HS-5 (cell line): ENCODE measurements at places on chromosomes 16 and 17.

GRCh38 chr16:83928341-83929055, 24.5 kb upstream of the OSGIN1 start:
- DNase-seq = no peak

- DNase-seq = no peak
These were observed 36.7 kb downstream of the GRIN2C start for GRCh38 chr17:74822939-74823367.

DNA sequence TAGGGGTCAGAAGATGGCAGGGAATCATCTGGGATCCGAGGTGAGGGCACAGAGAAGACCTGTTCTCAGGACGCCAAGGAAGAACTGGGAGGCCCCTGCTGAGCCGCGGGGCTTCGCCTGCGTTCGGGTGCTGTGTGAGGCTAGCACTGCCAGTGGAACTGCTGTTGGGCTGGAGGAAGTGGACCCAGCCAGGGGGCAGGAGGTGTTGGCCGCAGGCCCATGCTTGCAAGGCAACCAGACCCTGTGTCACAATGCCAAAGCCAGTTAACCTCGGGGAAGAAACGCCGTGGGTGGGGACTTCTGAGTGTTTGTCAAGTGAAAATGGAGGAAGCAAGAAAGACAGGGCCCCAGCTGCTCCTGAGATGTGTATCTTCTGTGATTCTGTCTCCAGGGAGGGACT, 185.5 kb downstream of the LGALS9B start:
- DNase-seq = no peak

DNA sequence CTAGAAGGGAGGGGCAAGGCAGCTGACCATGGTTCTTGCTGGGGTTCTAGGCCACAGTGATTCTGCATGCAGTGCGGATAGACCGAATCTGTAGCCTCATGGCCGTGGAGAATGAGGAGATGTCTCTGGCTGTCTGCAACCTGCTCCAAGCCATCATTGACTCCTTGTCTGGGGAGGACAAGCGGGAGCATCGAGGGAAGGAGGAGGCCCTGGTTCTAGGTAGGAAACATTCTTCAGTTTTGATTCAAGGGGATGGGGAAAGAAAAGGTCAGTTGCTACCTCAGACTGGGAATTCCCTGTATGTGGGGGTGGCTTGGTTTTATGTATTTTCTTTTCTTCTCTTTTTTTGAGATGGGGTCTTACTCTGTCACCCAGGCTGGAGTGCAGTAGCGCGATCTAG, 7.6 kb downstream of the UNC45B start:
- DNase-seq = no peak

GRCh38 chr16:87424266-87424665, 32.1 kb downstream of the MAP1LC3B start:
- DNase-seq = no peak

GRCh38 chr17:67365738-67366192, 612 bp downstream of the PSMD12 start:
- no peak for DNase-seq

DNA sequence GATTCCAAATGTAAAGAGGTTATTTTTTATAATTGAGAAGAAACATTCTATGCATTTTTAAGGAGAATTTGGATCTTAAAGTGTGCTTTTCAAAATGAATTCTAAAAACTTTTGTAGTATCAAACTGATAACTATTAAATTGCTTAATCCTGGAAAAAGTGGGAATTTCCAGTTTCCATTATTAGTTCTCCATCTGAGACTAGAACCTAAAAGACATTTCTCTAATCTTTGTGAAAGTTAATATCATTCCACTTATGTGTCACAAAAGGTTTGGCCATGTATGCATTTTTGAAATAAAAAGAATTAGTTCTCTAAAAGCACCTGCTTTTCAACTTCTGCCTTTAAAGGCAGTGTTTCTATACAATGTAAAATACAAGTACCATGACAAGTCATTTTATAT, 155.0 kb downstream of the BCAS3 start:
- no peak for DNase-seq

GRCh38 chr16:51657848-51658247, 506.8 kb upstream of the SALL1 start:
- DNase-seq = no peak

DNA sequence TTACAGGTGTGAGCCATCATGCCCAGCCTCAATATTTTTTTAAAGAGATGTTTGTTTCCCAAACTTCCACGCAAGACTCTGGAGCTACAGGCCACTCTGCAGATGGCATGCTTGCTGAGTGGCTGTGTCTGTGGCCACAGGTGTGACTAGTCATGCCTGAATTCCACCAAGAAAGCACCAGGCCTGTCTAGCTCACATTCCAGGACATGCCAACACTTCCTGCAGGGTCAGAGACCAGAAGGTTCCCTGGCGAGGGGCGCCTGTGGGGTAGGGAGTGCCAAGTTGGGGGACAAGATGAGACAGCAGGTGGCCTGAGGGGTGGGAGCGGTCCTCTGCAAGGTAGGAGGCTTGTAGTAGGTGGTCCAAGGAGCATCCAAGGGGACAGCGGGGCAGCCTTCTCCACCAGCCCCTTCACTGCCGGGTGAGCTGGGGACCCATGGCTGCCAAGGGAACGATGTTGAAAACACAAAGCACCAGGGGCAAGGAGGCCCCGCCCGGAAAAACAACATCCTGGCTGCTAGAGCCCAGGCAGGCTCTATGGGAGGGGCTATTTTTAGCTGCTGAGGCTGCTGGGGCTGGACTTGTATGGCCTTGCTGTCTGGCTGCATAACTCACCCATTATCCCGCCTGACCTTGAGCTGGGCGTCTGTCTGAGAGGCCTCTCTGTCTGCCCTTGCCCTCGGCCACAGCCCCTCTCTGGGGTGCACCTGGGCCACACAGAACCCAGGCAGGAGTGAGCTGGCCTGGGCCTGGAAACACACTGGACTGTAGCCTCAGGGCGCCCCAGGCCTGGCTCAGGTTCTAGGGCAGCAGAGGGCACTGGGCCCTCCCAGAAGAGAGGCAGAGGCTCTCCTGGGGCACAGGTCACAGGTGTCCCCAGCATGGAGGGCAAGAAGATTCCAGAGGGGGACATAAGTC, 5.7 kb downstream of the TRIM47 start:
- no peak for DNase-seq

DNA sequence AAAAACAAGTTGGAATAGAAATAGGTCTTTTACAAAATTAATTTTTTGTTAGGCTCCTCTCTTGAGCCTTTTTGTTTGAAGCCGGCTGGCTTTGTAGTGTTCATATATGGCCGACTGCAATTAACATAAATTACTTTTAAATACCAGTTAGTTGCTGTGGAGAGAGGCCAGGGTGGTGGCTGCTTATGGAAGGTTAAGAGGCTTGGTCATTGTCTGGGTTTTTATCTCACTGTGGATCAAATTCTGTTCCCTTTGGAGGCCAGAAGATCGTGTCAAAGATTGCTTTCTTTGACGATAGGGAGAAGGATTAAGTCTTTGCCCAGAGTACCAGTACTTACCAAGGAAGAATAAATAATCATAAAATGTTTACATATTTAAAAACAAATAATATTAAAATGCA, 39.9 kb downstream of the MSI2 start:
- no peak for DNase-seq

DNA sequence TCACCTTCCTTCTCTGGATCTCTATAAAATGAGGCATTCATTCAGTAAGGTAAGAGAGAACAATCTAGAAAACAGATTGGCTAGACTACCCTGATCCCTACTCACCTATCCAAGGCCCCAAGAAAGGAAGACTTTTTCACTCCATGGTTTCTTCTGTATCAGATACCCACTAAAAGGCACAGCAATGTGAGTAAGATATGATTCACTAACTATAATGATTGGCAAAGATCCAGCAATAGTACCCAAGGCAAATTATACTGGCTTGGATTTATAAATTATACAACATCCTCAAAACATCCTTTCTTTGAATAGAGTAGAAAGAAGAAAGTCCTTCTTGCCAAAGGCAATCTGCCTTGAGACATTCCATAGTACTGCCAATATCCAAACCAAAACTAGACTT, 1432.0 kb upstream of the GOT2 start:
- DNase-seq = no peak

- DNase-seq = no peak
These were observed 12.9 kb upstream of the SEC14L1 start for GRCh38 chr17:77127735-77128361.

GRCh38 chr16:55605754-55606336, 39.4 kb downstream of the CAPNS2 start:
- no peak for DNase-seq

DNA sequence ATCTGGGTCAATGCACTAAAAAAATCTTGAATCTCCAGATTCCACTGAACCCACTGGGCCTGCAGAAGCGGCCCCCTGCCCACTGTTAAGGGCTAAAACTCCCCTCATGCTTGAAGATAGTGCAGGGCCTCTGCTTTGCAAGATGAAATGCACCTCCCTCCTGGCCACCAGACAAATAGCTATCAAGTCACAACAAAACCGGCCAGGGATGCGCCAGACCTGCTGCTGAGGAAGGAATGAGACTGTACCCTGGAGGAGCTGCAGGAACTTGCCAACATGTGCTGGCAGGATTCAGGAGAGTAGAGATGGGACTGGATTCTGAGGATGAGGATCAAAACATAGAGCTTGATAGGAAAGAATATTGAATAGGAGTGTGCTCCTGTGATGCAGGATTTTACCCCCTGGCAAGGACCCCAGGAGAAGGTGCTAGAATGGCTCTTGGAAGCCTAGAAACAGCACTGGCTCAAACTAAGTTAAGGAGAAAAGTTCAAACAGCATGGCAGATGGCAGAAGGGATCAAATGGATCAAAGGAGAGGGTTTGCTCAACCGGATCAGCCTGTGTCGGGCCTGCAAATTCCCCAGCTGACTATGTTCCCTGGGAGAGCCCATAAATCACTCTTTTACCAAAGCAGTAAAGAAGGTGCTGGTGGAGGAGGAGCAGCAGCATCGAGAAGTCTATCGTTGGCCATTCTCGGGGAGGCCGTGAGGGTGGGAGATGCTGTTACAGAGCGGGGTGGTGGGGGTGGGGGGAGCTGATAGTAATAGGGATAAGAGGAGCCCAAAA, 27.2 kb upstream of the XYLT2 start:
- DNase-seq = no peak

DNA sequence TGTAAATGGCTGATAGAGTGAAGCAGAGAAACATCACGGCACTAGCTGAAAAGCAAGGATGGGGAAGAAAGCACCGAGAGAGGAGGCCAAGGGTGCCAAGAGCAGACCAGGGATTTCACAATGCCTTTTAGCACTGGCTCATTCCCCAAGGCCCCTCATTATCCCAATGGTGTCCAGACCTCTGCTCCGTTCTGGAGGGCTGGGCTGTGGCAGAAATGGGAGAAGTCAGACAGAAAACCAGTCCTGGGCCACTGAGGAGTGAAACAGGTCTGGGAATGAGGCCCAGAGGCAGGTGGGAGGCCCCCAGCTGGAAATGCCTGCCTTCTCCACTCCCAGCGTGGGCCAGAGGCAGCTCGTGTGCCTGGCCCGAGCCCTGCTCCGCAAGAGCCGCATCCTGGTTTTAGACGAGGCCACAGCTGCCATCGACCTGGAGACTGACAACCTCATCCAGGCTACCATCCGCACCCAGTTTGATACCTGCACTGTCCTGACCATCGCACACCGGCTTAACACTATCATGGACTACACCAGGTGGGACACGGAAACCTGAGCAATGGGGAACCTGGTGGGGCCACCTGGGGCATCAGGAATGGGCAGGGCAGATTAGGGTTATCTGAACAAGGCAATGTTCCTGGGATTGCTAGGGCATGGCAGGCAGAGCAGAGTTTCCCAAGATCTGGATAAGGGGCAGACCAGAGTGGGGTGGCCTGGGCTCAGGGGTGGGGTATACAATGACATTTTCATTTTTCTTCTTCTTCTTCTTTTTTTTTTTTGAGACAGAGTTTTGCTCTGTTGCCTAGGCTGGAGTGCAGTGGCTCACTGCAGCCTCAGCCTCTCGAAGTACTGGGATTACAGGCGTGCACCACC, 20.3 kb downstream of the ANKRD40 start:
- DNase-seq = no peak

DNA sequence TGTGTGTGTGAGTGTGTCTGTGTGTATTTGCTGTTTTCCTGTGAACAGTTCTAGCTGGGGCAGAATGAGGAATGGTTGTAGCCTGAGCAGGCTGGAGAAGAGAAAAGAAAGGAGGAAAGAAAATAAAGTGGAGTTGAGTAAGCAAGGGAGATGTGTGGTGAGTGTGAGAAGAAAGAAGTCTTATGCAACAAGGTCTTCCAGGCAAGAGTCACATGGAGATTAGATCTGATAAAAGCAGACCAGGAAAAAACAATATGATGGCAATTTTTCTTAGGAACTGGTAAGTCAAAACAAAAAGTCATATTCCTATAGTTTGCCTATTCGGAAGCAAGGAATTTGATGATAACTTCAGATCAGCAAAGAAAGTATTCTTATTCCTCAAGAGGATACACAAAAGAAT, 125.0 kb downstream of the HS3ST3A1 start:
- no peak for DNase-seq

GRCh38 chr16:61366006-61366405, 670.2 kb downstream of the CDH8 start:
- no peak for DNase-seq

DNA sequence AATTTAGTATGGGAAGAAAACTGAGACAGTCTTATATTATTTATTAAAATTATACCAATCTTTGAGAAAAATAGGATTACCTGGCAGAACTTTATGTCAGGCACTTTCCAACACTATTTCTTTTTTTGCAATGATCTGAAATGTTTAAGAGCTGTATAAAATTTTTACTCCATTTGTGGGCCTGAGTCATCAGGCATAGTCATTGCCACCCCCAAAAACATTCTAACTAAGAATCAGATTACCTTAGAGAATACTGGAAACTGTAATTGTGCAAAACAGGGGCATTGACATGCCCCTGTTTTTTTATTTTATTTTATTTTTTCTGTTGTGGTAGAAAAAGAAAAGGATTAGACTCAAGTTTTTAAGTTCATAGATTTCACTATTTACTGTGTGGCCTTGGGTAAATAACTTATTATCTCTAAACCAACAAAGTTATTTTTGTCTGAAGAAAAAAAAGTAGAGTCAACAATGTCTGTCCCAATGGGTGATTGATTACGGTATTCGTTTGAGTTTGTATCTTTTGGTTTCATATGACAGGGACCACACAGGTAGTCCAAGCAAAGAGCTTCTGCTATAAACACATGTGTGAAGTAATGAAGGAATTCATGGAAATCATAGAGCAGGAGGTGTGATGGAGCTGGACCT, 24.6 kb downstream of the VAT1L start:
- DNase-seq = no peak

GRCh38 chr16:57604177-57604576, 24.3 kb upstream of the ADGRG1 start:
- DNase-seq = no peak

- DNase-seq = no peak
These were observed 16.6 kb downstream of the SOX8 start for GRCh38 chr16:998211-998610.

DNA sequence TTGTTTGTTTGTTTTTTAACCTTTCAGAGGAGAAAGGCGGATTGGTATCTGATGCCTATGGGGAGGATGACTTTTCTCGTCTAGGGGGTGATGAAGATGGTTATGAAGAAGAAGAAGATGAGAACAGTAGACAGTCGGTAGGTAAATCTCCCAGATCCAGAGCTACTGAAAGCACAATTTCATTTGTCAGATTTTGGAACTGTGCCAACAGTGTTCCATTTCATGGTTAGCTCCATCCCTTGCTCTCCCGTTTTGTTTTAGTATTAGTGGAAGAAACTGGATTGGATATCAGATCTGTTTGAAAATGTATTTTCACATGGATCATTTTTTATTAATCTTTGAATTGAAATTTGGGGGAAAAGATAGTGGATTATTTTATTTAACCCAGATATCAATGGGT, 1.4 kb downstream of the SAP30BP start:
- DNase-seq = no peak

- no peak for DNase-seq
These were observed at the start of the genes KCTD19 and LRRC36 for GRCh38 chr16:67326472-67327309. Gene KCTD19 (minus strand): TSS chr16:67326741. CDS start chr16:67326707, 34 bp downstream. Gene LRRC36 (plus strand): TSS chr16:67326815. CDS start chr16:67326863, 48 bp downstream.
